ENCODE measurements at places on chromosomes 5 and 9.
A peak's percentile ranks its signal among the peaks of the same experiment; 100 is the strongest.

- DNase-seq, result no peak
Observed at GRCh38 chr5:52876456-52876855, 88.7 kb downstream of the ITGA1 start.

- DNase-seq, result no peak
Observed at GRCh38 chr5:1330146-1330846, 14.6 kb downstream of the CLPTM1L start.

- DNase-seq, result no peak
Observed at GRCh38 chr5:15080219-15080618, 208.6 kb upstream of the ANKH start.

- DNase-seq, result no peak
Observed at GRCh38 chr9:109767404-109767803, 12.6 kb upstream of the PALM2AKAP2 start.

GRCh38 chr5:80069251-80069800 is 34.2 kb downstream of the THBS4 start:
- no peak for DNase-seq

- DNase-seq, result no peak
Observed at GRCh38 chr5:95934207-95934804, 27.3 kb downstream of the ELL2 start.

GRCh38 chr9:95822015-95822414 is 53.5 kb upstream of the ERCC6L2 start:
- DNase-seq, result no peak

DNA sequence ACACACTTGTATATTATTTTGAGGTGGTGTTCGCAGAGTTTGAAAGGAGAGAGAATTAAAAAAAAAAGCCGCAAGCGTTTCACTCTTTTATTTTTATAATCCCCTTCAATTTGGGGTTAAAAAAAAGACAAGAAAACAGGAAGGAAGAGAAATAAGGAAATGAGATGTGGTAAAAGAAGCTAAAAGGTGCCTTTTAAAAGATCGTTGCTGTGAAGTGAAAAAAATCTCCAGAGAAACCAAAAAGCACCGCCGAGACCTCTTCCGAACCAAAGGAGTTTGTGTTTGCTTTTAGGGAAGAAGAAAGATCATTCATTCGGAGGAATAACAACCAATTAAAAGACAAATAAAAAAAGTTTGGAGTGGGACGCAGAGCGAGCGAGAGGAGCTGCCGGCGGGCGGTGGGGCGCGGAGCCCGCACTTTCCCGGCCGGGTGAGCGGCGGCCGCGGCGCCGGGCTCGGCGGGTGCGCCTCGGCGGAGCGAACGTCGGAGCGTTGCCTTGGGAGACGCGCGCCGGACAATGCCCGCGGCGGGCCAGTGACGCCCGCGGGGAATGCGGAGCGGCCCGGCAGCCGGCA is 355 bp downstream of the TLE4 start:
- no peak for DNase-seq

DNA sequence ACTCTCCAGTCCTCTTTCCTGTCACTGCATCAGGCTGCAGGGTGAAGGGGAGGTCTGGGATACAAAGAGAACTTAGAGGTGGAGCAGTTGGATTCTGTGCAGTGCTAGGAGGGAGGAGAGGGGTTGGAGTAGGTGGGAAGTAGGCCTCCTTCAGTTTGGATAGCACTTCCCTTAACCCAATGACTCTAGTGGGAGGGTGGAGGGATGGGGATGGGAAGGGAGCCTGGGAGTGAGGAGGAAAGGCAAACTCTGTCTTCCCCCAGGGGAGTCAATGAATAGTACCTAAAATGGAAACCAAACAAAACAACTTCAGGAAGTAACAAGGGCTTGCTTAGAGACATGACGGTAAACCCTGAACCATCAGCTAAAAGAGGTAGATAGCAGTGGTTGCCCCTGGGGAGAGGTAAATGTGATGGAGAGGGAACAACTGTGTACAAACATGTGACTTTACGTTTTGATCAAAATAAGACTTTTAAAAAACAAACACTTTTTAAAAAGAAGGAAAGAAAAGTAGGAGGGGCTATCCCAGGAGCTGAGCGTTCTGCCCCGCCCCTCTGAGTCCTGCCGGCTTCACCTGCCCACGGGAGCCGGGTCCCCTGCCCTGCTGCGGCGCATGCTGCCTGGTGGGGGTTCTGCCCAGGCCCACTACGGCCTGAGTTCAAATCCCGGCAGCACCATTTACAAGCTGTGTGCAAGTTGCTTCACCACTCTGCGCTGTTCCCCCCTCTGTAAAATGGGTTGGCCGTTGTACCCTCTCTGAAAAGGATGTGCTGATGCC is 30.9 kb downstream of the GSN start:
- DNase-seq, result no peak

DNA sequence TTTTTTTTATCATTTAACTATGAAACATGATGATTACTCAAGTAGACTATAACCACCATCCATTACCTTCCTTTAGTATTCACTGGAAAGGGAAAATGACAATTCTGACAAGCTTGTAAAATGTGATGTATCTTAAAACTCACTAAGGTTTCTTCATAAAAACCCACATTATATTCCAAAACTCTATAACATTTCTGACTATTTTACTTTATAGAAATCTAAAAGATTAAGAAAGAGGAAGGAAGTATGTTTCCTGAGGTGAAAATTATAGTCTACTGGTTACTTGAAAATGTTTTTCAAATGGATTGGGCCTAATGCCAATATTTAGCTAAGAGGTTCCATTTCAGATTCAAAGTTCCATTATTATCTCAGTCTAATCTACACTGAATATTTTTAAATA is 1982.2 kb upstream of the C9orf72 start:
- DNase-seq, result no peak

GRCh38 chr5:88154891-88155290 is 113.8 kb downstream of the TMEM161B start:
- no peak for DNase-seq

GRCh38 chr5:62536783-62537182 is 41.8 kb upstream of the LRRC70 start:
- DNase-seq, result no peak

DNA sequence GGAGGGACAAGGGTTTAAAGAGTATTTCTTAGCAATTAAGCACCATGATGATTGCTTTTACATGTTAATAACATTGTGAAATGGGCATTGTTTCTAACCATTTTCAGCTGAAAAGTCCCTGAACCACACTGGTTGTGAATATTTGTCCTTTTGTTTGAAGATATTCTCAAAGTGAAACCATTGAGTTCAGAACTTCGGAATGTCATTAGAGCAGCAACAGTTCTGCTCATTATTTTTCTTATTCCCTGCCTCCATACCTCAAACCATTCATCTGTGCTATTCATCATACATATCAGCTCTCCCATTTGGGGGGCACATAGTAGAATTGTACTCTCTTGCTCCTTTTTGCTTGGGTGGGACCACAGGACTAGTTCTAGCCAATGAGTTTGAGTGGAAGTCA is 553.0 kb upstream of the ZNF462 start:
- DNase-seq, result no peak

- DNase-seq, result no peak
Observed at GRCh38 chr5:124580925-124581737, 165.3 kb downstream of the ZNF608 start.

- no peak for DNase-seq
Observed at GRCh38 chr9:33778700-33779351, 16.5 kb upstream of the PRSS3 start.

- DNase-seq, result no peak
Observed at GRCh38 chr5:41416336-41416735, 94.1 kb downstream of the PLCXD3 start.

DNA sequence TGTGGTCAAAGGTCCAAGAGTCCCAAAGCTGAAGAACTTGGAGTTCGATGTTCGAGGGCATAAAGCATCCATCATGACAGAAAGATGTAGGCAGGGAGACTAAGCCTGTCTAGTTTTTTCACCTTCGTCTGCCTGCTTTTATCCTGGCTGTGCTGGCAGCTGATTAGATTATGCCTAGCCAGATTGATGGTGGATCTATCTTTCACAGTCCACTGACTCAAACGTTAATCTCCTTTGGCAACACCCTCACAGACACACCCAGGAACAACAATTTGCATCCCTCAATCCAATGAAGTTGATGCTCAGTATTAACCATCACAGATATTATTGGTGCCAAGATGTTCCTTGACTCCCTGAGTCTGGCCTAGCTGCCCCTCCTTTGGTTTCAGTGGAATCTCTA is 530.8 kb upstream of the CLINT1 start:
- DNase-seq, result no peak

- no peak for DNase-seq
Observed at GRCh38 chr9:24516463-24516862, 29.2 kb downstream of the IZUMO3 start.

GRCh38 chr5:96252596-96252995 is 180.5 kb downstream of the PCSK1 start:
- DNase-seq, result no peak

GRCh38 chr9:70949239-70949638 is 172.2 kb downstream of the TRPM3 start:
- DNase-seq, result no peak

DNA sequence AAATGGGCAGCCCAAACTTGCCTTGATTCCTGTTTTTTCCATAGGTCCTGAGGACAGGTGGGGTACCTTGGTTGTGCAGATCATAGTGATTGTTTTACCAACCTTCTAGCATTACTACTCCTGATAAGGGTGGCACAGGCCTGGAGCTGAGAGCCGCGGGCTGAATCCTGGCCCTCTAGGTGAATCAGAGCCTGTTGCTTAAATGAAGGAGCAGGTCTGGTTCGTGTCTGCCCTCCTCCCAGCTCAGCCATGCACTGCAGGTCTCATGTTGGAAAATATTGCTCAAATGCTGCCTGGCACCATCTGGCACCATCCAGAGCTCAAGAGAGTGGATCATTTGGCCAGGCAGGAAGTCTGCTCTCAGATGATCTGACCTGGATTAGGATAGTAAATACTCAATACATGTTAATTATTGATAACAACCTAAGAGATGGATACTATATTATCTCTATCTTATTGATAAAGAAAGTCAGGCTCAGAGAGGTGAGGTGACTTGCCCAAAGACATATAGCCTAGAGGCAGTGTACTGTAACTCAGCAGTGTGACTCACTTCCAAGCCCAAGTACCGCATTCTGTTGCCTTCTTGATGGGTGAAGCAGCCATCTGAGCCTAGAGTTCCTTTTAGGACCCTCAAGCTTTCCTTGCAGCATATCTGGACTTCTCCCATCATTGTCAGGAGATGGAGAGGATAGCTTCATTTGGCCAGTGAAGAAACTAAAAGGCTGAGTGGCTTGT is 104.3 kb upstream of the PITX1 start:
- no peak for DNase-seq

GRCh38 chr5:126354012-126354857 is 69.0 kb upstream of the GRAMD2B start:
- no peak for DNase-seq

GRCh38 chr9:127154390-127155191 is 32.2 kb upstream of the ANGPTL2 start:
- peak; percentile 45 for DNase-seq

- no peak for DNase-seq
Observed at GRCh38 chr5:124045412-124045811, 533.4 kb downstream of the CSNK1G3 start.

DNA sequence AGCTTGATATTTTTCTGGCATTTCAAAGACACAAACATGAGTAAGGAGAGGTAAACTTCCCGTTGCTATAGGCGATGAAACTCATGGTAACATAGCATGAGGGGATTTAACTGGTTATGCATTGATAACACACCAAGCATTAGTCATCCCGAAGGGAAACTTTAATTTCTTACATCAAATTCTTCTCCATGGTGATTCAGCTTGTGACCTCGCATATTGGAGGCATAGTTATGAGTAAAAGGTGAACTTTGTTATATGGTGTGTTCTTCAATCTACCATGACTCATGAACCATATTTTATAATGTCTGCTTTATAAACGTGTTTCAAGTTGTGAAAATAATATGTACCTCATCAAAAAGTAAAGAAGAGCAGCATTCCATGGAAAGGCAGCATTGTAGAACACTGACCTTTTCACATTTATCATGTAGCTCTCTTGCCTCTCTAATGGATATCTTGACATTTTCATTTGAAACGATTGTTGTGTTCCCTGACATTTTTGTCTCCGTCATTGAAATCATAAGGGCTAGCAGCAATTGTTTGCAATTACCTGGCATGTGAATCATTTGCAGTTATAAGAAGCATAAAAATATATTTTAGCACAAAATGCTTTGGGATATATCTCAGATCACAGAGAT is 491.8 kb downstream of the ANXA1 start:
- DNase-seq, result no peak

DNA sequence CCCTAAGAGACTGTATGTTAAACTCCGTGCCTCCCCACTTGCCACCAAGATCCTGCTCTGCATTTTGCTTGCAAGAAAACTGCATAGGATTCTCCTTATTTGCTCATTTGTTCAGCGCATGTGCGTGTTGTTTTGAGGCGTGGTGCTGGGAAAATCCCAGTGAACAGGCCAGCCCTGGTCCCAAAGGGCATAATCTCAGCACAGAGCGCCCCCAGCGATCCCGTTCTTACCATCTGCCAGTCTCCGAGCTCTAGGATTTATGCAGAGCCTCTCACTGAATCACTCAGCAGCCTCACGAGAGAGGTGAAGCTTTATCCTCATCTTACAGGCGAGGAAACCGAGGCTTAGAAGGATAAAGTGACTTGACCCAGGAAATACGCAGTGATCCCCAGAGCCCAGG is 11.5 kb downstream of the PRRX2 start:
- DNase-seq, result no peak

DNA sequence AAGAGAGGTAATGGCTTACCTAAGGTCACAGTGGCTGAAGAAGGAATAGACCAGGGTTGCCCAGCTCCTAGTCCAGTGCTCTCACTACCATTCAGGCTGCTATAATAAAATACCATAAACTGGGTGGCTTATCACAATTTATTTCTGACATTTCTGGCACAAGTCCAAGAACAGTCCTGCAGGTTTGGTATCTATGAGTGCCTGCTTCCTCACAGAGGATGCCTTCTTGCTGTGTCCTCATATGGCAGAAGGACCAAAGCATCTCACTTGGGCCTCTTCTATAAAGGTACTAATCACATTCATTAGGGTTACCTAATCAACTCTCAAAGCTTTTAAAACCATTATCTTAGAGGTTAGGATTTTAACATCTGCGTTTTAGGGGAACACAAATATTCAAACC is 17.2 kb downstream of the STARD4 start:
- no peak for DNase-seq

- no peak for DNase-seq
Observed at GRCh38 chr9:99561509-99561917, 260.2 kb upstream of the NR4A3 start.

- DNase-seq, result no peak
Observed at GRCh38 chr9:94864862-94865509, 138.5 kb downstream of the AOPEP start.

DNA sequence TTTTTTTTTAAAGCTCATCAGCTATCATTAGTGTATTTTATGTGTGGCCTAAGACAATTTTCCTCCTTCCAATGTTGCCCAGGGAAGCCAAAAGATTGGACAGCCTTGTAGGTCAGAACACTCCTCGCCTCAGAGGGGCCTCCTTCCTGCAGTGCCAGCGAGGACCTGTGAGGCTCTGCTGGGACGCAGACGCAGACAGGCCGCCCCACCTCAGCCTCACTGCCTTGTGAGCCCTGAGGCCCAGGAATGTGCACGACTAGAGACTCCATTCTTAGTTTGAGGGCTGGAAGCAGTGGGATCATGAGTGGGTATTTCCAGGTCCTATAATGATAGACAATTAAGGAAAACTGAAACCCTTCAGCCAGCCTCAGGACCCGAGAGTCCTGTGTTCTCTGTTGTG is 85.4 kb downstream of the PJA2 start:
- no peak for DNase-seq
